ENCODE measurements at places on chromosomes 11 and 22.

GRCh38 chr11:61333550-61334433, 764 bp downstream of the TKFC start:
- no peak for DNase-seq

GRCh38 chr22:22817468-22818201, 70.0 kb upstream of the IGLL5 start:
- no peak for DNase-seq

DNA sequence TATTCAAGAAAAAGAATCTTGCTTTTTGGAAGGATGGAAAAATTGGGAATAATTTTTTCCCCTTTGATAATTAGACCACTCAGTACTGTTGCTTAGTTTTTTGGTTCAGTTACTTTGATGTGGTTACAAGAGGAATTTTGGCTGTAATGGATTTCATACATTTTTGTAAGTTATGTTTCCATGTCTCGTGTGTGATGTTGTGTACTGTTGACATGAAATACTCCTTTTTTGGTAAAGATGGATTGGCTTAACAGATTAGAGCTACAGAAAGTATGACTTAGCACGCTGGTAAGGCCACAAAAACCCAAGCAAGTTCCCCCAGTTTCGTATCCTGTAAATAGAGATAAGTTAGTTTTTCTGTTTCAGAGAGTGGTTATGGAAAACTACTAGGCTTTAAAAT, 11.9 kb downstream of the TBCEL start:
- no peak for DNase-seq

DNA sequence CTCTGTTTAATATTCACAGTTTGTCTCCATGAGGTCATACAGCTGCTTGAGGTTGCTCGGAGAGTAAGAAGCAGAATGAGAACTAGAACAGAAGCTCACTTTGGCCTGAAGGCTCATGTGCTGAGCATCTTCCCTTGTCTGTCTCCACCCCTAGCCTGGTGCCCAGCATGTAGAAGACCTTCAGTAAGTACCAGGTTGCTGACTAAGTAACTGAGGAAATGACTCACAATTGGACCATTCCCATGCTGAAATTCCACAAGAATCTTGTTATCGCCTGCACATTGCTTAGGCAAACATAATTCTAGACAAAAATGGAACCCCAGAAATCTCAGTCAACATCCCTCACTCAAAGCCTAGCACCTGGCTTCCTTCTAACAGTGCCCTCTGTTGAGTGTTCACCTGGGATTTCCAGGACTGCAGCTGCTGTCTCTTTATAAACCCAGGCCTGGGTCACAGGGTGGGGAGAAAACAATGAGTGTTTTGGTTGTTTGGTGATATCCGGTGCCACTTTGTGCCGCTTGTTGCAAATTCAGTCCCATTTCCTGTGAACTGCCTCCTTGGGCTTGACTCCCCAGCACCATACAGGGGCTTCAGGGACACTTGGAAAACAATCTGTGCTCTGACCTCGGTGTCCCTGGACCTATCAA, 406.8 kb downstream of the ETS1 start:
- DNase-seq, result no peak
